ENCODE measurements at places on chromosomes 3 and 15. TPM values are rescaled to one million over a fixed set of nuclear protein-coding genes. Genes with fewer than 3 reads are reported as not detected.

SELENOK gene
- total RNA-seq: 52.4 TPM

GRCh38 chr15:70327856-70328678 is 230.3 kb upstream of the TLE3 start:
- no peak for DNase-seq

SERPINI2 gene
- 10.1 TPM for total RNA-seq

DNA sequence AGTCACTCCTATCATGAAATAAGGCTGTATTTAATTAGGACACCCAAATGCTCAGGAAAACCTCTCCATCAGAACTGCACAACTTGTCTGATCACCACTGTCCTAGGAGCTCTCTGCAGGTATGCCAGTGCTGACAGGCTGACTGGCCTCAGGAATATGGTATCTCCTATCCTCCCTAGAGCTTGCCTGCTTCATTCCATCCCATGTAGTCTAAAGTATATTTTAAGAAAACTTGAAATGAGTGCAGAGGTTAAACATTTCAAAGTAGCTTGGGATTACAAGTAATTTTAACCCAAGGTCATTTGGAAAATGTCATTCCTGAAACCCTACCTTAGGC is 23.7 kb downstream of the FILIP1L start:
- DNase-seq: no peak

GRCh38 chr3:31968927-31969418 is 12.1 kb downstream of the OSBPL10 start:
- no peak for DNase-seq

LYZL4 gene
- total RNA-seq: not detected

DNAH12 gene
- total RNA-seq: 1.7 TPM

DNA sequence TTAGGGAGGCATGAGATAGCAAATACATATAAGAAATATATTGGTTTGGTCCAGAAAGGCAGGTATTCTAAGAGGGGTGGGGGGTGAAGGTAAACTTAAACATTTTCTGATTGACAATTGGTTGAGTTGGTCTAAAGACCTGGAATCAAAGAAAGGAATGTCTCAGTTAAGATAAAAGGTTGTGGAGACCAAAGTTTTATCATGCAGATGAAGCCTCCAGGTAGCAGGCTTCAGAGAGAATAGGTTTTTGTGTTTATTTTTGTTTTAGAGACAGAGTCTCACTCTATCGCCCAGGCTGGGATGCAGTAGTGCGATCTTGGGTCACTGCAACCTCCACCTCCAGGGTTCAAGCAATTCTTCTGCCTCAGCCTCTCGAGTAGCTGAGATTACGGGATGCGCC is 80.5 kb downstream of the NPAP1 start:
- no peak for DNase-seq

DNA sequence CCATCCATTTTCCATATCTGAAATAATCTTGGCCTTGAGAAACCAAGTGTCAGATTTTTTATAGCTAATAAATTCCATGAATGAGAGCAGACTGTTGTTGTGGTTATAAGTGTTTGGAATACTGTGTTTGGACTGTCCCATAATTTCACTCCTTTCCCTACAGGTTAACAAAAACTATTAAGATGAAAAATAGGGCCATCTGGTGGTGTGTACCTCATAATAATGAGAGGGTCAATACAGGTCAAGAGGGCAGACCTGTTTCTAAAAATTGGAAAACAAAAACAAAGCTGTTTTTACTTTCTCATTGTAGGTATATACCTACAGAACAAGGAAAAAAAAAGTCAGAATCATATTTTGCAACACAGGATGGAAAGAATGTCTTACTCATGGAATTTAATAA is 553.8 kb upstream of the SGO1 start:
- DNase-seq: no peak

GRCh38 chr3:129672412-129672811 is 65.9 kb upstream of the PLXND1 start:
- DNase-seq: no peak

DNA sequence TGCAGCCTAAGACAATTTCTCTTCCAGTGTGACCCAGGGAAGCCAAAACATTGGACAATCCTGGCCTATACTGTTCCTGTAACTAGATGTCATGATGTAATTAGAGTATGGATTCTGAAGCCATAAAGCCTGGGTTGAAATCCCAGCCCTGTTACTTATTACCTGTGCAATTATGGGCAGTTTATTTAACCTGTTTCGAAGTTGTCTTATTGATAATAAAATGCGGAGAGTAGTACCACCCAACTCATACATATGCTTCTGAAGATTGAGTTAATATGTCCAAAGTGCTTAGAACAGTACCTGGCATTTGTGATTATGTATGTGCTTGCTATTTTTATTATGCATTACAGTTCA is 30.1 kb downstream of the PPP4R2 start:
- no peak for DNase-seq

TRIM59 gene
- 13.2 TPM for total RNA-seq

DNA sequence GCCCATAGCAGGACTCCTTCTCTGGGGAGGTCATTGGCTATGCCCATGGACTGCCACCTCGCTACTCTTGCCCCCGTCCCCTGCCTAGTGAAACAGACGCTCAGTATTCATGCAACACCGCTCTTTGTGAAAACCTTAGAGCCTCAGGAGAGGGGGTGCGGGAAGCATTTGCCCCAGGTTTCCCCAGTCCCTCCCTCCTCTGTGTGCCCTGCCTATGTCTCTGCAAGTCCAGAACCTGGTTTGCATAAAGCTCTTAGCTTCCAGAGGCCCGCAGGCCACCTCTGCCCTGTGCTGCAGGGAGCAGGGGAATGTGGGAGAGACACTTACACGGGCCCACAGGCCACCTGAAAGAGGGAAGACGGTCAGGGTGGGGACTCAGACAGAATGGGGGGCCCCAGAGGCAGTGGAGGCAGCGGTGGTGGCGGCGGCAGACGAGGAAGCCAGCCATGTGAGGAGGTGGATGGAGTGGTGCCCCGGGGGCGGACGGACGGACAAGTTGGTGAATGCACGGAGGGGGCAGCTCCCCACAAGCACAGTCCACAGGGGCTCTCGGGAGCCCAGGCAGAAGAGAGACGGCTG is 33.8 kb upstream of the CTSH start:
- DNase-seq: no peak

FAM107A gene
- total RNA-seq: 13.1 TPM

LRRN1 gene
- 77.3 TPM for total RNA-seq

DNAJA4 gene
- total RNA-seq: 26.5 TPM

- no peak for DNase-seq
Observed at GRCh38 chr3:148911592-148911991, 46.5 kb downstream of the CPA3 start.

DNA sequence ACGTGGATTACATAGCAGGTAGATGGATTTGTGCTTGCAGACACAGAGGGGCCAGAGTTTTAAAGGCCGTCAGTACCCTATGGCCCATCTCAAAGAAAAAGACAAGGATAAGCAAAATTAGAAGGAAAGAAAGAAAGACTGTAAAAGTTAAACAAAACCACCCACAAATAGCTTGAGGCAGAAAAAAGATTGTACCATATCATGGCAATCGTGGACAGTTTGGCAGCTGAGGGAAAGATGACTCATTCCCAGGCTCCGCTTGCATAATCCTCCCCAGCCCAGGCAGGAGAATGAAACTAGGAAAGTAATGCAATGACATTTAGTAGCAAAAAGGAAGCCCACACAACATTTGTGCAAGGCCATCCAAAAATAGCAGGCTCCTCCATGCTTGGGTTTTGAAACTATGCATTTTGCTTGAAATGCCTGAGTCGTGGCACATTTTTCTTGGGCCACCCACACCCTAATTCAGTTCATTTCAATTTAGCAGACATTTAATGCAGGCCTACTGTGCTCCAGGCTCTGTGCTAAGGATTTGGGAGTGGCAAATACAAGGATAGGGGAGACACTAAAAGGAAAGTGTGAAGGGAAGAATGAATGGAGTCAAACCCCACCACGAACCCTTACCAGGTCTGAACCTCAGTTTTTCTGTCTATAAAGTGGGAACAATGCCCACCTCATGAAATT is 40.9 kb upstream of the SMAD3 start:
- DNase-seq: peak; percentile 54

INKA1 gene
- total RNA-seq: 3.7 TPM

SKOR1 gene
- 14.9 TPM for total RNA-seq

DNA sequence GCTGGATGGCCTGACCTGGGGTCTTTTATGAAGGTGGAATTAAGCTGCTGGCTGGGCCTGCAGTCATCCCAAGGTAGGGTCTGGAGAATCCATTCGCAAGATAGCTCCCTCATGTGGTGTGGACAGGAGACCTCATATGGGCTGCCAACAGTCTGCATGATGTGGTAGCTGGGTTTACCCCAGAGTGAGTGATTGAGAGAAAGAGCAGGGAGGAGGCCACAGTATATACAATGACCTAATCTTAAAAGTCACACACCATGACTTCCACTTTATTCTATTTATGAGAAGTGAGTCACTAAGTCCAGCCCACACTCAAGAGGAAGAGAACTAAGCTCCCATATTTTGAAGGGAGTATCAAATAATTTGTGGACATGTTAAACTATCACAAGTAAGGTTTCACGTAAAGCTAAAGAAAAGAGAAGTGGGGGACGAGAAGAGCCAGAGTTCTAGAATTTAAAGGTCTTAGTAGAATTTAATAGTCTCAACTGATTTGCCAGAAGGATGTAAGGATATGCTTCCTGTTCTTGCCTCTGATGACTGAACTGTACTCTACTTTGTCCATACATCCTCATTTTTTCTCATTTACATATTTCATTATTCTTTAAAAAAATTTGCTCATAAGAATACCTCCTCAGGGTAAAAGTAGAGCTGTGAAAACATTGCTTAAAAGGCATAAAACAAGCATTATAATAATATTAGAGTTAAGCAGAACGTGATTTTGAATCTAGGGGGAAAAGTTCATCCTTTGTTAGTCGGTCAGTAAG is 184.4 kb downstream of the PEX5L start:
- DNase-seq: no peak

DNA sequence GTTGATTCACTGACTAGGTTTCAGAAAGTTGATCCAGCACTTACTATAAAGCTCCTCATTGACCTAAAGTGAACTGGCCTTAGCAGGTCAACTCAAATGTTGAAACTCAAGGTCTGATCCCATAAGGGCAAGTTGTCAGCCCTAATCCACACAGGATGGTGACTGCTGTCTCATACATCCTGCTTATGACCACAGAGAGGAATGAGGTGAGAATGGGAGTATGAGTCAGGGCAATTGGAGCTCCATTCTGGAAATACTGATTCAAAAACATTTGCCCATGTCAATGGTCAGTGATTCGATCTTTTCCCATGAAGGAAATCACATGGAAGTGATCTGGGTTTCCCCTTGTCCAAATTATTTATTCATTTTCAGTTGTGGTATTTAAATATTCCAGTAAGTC is 78.7 kb downstream of the ZNF385D start:
- no peak for DNase-seq

GRCh38 chr3:186451371-186451770 is 89.3 kb upstream of the DGKG start:
- no peak for DNase-seq

NPRL2 gene
- 22.4 TPM for total RNA-seq

GRCh38 chr15:64132217-64132616 is 19.3 kb upstream of the SNX22 start:
- no peak for DNase-seq

HESX1 gene
- total RNA-seq: 0.27 TPM

DNA sequence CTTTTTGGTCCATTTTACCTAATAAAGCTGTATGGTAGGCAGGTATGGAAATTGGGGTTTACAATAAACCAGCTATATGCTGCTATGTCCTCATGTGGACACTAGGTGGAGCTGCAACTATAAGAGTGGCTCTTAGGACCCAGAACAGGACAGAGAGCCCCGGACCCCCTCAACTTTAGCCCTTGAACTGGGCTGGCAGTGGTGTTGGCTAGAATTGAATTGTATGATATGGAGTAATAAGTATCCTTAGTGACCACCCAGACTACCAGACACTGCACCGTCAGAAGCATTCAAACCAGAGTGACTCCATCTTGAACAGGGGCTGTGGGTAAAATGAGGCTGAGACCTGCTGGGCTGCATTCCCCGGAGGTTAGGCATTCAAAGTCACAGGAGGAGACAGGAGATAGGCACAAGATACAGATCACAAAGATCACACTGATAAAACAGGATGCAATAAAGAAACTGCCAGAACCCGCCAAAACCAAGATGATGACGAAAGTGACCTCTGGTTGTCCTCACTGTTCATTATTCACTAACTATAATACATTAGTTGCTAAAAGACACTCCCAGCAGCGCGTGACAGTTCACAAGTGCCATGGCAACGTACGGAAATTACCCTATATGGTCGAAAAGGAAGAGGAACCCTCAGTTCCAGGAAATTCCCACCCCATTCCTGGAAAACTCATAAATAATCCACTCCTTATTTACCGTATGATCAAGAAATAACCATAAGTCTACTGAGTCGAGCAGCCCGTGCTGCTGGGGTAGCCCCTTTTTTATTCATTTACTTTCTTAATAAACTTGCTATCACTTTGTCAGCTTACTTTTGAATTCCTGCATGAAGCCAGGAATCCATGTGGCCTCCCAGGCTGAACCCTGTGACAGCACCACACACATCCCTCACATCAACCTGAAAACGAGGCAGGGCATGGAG is 68.7 kb upstream of the BLM start:
- peak; percentile 79 for DNase-seq

DNA sequence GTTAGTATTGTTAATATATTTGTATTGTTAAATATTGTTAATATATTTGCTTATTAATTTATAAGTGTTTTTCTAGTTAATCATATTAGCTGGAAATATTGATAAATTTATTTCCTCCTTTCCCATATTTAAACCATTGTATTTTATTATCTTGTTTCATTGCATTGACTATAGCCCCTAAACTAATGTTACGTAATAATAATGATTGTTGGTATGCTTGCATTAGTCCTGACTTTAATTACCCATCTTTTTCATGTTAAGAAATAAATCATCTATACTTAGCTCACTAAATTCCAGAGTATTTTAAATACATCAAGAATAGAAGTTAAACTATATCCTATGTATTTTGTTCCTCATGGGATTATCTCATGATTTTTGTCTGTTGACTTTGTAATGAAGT is 368.2 kb downstream of the LSAMP start:
- DNase-seq: no peak

GRCh38 chr15:88178631-88179030 is 77.9 kb downstream of the NTRK3 start:
- DNase-seq: no peak

CADPS gene
- total RNA-seq: 187 TPM

GRCh38 chr15:25173241-25174028 is 218.6 kb downstream of the SNRPN start:
- no peak for DNase-seq

DNA sequence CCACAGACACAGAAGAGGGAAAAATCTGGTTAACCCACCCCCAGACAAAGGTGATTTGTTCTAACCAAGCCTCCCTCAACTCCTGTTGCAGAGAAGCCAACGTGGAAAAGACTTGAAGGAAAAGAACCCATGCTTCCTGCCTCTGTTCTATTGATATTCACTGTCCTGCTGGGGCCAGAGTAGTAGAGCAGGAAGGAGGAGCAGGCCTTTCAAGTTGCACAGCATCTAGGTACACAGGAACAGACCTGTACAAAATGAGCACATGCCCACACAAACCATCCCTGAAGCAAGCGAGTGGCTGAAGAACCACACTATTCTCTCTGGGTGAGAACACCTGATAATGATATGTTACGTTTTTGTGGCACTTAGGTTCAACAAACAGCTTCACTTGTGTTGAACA is 29.9 kb downstream of the RASGRP1 start:
- no peak for DNase-seq

Data from cerebellum (tissue), 4 donors.